ENCODE measurements at places on chromosomes 5 and 9.

GRCh38 chr9:20032413-20033006 lies 243.7 kb upstream of the SLC24A2 start:
- DNase-seq: no peak

GRCh38 chr9:119761812-119762211 lies 392.6 kb upstream of the BRINP1 start:
- no peak for DNase-seq

DNA sequence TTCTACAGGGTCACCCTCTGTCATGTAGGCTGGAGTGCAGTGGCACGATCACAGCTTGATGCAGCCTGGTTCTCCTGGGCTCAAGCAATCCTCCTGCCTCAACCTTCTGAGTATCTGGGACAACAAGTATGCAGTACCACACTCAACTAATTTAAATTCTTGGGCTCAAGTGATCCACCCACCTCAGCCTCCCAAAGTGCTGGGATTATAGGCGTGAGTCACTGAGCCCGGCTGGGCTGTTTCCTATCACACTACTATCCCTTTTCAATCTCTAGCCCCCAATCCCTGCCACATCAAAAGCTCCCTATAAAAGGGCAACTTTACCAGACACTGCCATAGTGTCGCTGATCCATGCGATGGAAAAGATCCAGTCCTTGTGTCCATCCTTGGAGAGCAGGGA lies 20.4 kb downstream of the DCAF12 start:
- DNase-seq: no peak

- no peak for DNase-seq
Observed at GRCh38 chr5:90983148-90983547, 400.0 kb downstream of the ARRDC3 start.

DNA sequence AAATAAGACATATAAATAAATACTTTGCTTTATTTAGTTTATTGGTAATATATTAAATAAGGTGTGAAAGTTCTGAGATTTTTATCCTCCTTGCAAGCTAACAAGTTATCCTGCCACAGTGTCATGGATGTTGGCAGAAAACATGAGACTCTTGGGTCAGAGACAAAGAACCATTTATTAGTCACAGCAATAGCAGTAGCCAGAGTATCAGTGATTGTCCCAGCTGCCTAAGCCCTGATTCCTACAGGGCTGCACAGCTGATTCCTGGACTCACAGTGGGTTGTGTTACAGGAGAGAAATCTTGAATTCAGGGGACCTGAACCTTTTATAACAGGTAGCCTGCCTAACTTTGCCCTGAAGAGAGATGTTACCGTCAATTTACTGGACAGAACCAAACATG lies 304.5 kb upstream of the ZNF608 start:
- DNase-seq: no peak

DNA sequence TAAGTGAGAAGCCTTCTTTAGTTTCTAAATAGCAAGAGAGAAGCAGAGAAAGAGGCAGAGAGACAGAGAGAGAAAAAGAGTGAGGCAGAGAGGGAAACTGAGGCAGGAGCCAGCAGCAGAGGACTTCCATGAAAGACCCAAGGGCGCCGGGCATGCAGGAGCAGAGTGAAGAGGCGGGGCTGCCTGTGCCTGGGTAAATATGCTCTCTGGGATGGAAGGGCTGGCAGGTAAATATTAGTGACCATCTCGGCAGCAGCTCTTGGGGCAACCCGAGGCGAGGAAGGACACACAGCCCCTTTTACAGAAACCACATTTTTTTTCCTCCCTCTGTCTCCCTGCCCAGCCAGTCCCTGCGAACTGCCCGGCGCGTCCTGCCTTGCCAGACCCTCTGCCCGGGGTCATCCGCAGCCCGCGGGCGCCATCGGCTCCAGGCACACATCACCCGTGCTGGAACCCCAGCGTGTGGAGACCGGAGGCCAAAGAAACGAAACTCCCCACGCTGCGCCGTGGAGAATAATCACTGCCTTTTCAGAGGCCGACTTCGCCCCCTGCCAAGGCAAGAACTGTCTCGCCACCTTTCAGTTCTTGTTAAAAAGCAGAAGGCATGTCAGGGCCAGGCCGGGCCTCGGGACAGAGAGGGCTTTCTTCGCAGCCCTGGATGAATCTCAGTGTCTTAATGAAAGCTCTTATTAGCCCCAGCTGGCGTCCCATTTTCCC lies 61.3 kb downstream of the BOD1 start:
- DNase-seq: no peak

DNA sequence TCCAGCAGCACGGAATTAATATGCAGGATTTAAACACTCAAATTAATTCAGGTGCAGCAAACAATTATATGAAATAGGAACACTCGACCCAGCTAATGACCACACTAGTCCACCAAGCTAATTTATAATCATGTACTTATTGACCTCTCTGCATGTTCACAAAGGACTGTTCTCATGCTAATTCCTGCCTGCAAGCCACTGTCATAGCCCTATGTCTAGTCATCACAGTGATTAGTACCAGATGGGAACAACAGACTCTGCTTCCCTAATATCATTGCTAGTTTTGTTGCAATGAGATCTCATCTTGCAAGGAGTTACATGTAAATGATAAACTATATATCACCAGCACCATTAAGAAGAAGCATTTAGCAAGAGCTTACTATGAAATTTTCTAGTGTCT lies 553.0 kb upstream of the GRAMD2B start:
- no peak for DNase-seq

DNA sequence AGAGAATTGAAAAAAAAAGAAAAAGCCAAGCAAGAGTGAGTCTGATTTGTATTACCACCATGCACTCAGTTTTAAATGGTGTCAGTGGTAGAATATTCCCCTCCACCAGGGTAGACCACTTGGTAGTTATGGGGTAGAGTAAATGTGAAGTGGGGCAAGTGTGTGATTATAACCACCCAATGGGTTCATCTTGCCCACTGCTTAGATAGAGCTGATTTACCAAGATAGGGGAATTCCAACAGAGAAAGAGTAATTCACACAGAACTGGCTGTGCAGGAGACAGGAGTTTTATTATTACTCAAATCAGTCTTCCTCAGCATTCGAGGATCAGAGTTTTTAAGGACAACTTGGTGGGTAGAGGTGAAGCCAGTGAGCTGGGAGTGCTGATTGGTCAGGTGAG lies 113.3 kb upstream of the RAI14 start:
- DNase-seq: no peak

GRCh38 chr9:4489562-4489918 lies 728 bp upstream of the SLC1A1 start:
- DNase-seq: no peak

DNA sequence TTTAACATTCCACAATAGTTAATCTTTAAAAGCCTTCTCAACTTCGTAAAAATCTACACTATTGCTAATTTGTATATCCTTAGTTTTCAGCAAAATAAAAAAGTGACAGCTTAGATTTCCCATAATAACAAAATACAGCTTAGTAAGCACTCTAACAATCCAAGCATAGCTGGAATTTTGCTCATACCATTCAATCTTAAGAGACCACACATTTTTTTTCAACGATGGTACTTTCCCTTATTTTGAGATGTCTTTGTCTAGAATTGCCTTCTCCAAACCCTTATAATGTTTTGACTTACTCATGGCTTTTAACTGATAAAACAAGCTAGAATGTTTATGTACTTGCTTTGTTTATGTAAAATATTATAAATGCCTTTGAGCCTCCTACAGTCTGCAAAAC lies 65.6 kb downstream of the HOMER1 start:
- DNase-seq: no peak

- no peak for DNase-seq
Observed at GRCh38 chr5:38755181-38755580, 90.6 kb upstream of the OSMR start.

DNA sequence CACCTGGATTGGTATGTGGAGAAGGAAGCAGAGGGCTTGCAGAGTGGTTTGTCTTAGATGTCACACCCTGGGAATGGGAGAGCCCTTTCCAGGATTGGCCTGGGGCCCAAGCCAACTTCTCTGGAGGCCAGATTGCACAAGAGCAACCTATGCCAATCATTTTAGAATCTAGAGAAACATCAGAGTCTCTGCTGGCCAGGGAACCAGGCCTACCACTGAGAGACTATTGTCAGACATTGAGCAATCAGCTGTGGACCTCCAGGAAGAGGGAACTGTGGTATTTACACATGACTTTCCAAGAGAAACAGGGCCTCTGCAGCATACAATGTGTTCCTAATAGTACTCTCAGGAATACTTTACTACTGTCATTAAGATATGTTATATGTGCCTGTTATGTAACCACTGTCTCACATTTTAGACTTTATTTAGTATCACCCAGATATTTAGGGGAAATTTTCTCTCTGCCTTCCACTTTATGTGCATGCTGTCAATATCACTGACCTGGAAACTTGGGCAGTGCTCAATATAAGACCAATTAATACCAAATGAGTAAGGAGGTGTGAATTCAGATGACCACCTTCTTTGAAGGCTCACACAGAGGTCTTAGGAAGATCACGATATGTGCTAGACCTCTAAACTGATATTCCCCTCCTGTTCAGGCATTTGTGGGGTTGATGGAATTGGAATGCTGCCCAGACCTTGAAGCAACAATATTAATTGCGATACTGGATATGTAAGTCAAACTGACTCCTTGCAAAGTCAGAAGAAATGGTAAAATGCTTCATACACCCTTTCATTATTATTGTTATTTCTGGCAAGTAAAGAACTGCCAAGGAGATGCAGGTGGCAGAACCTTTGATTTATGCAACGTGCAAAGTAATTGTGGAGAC lies 20.5 kb upstream of the CCL28 start:
- no peak for DNase-seq

DNA sequence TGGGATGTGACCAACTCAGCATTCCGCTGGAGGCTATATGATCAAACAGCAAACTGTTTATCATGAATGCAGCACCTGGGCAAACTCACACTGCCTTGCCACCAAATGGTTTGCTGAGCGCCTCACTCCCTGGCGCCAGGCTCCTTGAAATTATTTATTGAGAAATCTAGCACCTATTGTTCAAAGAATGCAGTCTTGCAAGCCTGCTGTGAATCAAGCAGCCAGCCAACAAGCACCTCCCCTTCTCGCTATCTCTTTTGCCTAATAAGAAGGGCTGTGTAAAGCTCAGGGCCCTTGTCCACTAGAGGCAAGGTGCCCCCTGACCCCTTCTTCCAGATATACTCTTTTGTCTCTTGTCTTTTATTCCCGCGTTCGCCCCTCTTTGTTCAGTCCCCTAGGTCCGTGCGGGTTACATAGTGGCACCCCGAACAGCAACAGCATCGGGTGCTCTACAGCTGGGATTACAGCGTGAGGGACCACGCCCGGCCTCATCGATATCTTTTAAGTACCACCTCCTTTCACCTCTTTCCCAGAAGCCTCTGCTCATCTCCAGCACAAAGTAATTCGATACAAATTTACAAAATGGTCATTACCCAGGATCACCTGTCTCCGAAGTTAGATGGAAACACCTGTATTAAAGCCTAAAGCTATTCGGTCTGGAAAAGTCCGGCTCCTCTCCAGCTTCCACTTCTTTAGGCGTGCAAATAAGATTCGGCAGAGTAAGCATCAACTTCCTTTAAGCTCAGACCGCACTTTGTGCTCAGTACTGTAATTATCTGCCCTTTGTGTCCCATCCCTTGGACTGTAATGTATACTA lies 896 bp downstream of the RIGI start:
- no peak for DNase-seq

Data from stimulated activated CD8-positive, alpha-beta memory T cell treated with anti-CD3 and anti-CD28 coated beads, Interleukin-7, amount 100 ng/mL, for 1 hour (primary cell).